ENCODE measurements at places on chromosomes 2 and 18.

DNA sequence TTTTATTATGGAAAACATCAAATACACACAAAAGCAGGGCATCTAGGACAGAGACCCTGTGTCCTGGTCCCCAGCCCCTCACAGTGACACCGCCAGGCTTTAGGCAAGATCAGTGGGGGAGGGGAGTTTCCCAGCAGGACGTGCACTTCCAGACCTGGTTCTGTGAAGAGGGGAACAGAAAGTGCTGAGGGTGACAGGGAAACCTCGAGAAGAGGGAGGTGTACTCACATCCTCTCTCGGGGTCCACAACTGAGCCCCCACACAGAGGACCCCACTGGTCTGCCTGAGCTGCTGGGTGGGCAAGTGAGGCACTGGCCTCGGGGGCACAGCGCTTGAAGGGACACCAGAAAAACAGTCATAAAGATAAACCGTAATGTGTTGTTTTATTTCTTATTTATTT is 4.4 kb upstream of the GPR35 start:
- no peak for DNase-seq

DNA sequence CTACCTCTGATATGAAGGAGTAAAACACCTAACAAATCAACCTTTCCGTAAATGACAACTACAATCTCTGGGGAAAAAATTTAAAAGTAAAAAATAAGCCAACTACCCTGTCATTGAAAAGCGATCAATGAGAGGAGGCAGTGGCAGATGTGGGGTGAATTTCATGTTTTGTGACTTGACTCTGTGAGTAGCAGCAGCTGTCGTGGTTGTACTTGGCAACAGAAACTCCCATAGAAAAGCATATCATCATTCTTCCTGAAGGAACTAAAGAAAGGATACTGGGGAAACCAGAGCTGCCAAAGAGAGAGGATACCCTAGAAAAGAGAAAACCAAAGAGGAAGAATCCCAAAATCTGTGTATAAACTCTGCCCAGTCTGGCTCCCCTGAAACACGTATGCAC is 236.4 kb downstream of the TNS1 start:
- no peak for DNase-seq

- no peak for DNase-seq
Observed at GRCh38 chr2:127218812-127219170, 1.3 kb downstream of the CYP27C1 start.

DNA sequence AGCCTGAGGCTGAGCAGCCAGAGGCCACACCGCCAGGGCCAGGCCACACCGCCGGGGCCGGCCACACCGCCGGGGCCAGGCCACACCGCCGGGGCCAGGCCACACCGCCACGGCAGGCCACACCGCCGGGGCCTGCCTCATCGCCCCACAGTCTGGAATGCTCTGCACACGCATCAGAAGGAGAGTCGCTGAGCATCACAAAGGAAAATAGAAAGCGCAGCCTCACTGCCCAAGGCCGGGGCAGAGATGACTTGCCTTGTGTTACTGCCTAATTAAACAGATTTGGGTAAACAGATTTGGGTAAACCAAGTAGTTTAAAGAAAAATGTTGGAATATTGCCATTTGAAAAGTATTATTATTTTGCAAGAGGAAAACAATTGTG is 10.4 kb upstream of the NFATC1 start:
- no peak for DNase-seq

DNA sequence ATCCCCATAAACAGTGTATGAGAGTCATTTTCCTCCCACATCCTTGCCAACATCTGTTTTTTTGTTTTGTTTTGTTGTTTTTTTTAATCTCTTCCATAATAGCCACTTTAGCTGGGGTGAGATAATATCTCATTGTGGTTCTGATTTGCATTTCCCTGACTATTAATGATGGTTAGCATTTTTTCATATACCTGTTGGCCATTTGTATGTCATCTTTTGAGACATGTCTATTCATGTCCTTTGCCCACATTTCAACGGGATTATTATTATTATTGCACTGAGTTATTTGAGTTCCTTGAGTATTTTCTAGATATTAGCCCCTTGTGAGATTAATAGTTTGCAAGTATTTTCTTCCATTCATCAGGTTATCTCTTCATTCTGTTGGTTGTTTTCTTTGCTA is 223.3 kb downstream of the LPIN1 start:
- no peak for DNase-seq
